ENCODE measurements at places on chromosomes 2 and 18. TPM values are rescaled to one million over a fixed set of nuclear protein-coding genes. Genes with fewer than 3 reads are reported as not detected.

Gene TFCP2L1
- under 0.01 TPM for total RNA-seq

Gene IL1B
- total RNA-seq = 0.18 TPM

Gene PSD4
- 1.6 TPM for total RNA-seq

Gene PTMA
- 657 TPM for total RNA-seq

Gene ECEL1
- 0.31 TPM for total RNA-seq

Gene ERLEC1
- total RNA-seq = 50.9 TPM

Gene ALPI
- not detected for total RNA-seq

Gene DSG1
- not detected for total RNA-seq

Gene GATA6
- total RNA-seq = 1.4 TPM

Gene TSPYL6
- total RNA-seq = 0.04 TPM

Gene SLC9A4
- total RNA-seq = 0.04 TPM

Gene CCDC141
- 76.1 TPM for total RNA-seq

Gene RAB6D
- total RNA-seq = 0.09 TPM

Gene DDX1
- 72.3 TPM for total RNA-seq

Gene HRH4
- total RNA-seq = 0.09 TPM

Gene RGPD4
- 0.04 TPM for total RNA-seq

Gene HJURP
- total RNA-seq = 6.2 TPM

Gene ACADL
- 5.2 TPM for total RNA-seq

Gene CPLX4
- not detected for total RNA-seq

Gene LRRC30
- total RNA-seq = 6.5 TPM

Gene DLGAP1
- total RNA-seq = 2.8 TPM

Gene PROKR1
- total RNA-seq = 1.2 TPM

Gene PPP3R1
- 16.7 TPM for total RNA-seq

Gene TUBB8B
- not detected for total RNA-seq

Gene EMX1
- total RNA-seq = not detected

Gene PTH2R
- total RNA-seq = 1.2 TPM

Gene SERPINB3
- not detected for total RNA-seq

Gene ETAA1
- total RNA-seq = 13.8 TPM

Gene ZNF385B
- 3.9 TPM for total RNA-seq

Gene GALNT5
- 9.6 TPM for total RNA-seq

Gene DHRS9
- total RNA-seq = 0.31 TPM

Gene TUBA3E
- total RNA-seq = not detected

Gene CDCA7
- total RNA-seq = 7.8 TPM

Gene CYRIA
- total RNA-seq = 3.9 TPM

All from muscle of leg (tissue), 16 donors.